GM23338 (cell line): ENCODE measurements at places on chromosomes 7 and 10.

- no peak overlapping the region for H3K27ac ChIP-seq
- no peaks in the 10 kb centered on the region for H3K36me3 ChIP-seq
- no peak overlapping the region for H3K4me3 ChIP-seq
Measured at GRCh38 chr7:49483142-49483541, 290.3 kb upstream of the VWC2 start.

GRCh38 chr10:124650263-124650662, 93.9 kb downstream of the FAM53B start:
- H3K27ac ChIP-seq: 0 out of 2 replicates have a peak overlapping the region, but pooled peaks have one; percentile 78
- DNase-seq: no peak
- H3K27me3 ChIP-seq: no peaks in the 10 kb centered on the region
- no peak overlapping the region for H3K4me3 ChIP-seq

DNA sequence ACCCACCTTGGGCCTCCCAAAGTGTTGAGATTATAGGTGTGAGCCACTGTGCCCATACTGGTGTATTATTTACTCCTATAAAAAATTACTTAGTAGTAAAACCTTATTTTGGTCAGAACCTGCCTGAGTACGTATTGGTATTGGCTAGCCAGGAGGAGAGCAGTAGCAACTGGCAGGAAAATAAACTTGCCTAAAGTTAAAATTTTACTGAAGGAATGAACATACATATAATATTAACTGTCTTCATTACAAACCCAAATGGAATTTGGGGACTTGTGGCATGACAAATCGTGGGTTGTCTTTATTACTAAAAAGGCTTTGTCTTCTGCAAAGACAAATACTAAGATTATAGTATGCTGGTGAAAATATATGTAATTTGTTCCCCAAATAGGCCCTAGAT, 8.4 kb downstream of the RAB18 start:
- no peaks in the 10 kb centered on the region for H3K4me1 ChIP-seq
- peaks cover 8% of the 10 kb centered on the region for H3K36me3 ChIP-seq
- H3K27ac ChIP-seq: no peak overlapping the region
- no peak overlapping the region for H3K4me3 ChIP-seq
- H3K27me3 ChIP-seq: no peaks in the 10 kb centered on the region
- no peak for DNase-seq

DNA sequence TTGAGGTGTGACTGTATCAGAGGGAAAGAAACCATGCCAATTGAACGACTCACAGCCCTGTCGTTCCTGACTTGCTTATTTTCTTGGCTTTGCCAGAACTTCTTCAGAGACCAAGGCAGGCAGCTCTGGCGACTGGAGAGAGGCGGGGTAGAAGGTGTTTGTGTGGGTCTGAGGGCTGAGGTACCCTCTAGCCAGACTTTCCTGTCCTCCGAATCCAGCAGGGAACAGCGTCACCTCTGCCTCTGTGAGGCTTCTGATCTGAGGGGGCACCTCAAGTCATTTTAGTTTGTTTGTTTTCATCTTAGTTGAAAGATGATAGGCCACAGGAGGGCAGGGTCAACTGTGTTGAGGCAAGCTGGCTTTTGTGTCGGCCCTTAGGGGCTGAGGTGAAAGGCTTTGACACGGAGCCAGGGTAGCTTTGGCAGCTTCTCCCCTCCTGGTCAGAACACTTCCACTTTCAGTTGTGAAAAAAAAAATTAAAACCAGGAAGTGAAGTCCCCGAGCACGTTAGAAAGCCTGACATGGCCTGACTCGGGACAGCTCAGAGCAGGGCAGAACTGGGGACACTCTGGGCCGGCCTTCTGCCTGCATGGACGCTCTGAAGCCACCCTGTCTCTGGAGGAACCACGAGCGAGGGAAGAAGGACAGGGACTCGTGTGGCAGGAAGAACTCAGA, 1.9 kb downstream of the ACSL5 start:
- H3K27ac ChIP-seq: no peak overlapping the region
- H3K4me3 ChIP-seq: no peak overlapping the region
- H3K27me3 ChIP-seq: no peaks in the 10 kb centered on the region
- H3K4me1 ChIP-seq: no peaks in the 10 kb centered on the region
- no peaks in the 10 kb centered on the region for H3K36me3 ChIP-seq
- no peak for DNase-seq

DNA sequence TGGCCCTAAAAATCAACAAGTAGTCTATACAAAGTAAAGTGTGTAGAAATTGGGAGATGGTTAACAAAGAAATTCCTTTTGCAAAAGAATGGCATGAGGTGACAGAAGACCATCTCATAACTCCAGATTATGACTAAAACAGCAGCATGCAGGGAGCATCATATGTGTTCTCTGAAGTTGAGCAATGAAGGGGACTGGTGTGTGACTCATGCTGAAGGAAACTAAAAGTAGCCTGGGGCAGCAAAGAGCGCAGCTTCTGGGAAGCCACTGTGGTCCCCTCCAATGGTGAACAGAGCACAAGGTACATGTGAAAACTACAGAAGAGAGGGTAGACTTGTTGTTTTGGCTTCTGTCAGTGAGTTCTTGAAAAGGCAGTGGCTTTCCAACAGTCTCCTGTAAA, 133.4 kb downstream of the MACC1 start:
- H3K36me3 ChIP-seq: peaks cover 2% of the 10 kb centered on the region; the same call in 1 of the 2 replicates
- peaks cover 67% of the 10 kb centered on the region for H3K4me1 ChIP-seq
- H3K27me3 ChIP-seq: no peaks in the 10 kb centered on the region

DNA sequence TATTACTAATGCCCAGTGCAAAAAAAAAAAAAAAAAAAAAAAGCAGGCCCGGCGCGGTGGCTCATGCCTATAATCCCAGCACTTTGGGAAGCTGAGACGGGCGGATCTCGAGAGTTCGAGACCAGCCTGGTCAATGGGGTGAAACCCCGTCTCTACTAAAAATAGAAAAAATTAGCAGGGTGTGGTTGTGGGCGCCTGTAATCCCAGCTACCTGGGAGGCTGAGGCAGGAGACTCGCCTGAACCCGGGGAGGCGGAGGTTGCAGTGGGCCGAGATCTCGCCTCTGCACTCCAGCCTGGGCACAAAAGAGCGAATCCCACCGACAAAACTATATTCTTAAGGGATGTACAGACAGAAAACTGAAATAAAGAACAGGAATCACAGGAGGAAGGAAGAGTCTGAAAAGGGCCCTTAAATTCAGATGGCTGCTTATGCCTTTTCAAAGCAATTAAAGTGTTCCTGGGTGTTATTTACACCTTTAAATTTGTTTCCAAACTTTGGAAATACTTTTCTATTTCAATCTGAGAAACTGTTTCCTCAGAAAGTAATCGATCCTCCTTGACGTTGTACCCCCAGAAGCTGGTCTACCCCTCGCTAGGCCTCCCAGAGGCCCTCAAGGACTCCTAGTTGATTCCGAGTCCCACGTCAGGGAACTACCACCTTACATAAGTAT, 2.0 kb upstream of the KMT2E start:
- no peaks in the 10 kb centered on the region for H3K36me3 ChIP-seq
- H3K4me3 ChIP-seq: peak overlapping the region; percentile 72
- peak overlapping the region; percentile 100 for H3K27ac ChIP-seq
- H3K27me3 ChIP-seq: no peaks in the 10 kb centered on the region
- DNase-seq: peak; percentile 15

DNA sequence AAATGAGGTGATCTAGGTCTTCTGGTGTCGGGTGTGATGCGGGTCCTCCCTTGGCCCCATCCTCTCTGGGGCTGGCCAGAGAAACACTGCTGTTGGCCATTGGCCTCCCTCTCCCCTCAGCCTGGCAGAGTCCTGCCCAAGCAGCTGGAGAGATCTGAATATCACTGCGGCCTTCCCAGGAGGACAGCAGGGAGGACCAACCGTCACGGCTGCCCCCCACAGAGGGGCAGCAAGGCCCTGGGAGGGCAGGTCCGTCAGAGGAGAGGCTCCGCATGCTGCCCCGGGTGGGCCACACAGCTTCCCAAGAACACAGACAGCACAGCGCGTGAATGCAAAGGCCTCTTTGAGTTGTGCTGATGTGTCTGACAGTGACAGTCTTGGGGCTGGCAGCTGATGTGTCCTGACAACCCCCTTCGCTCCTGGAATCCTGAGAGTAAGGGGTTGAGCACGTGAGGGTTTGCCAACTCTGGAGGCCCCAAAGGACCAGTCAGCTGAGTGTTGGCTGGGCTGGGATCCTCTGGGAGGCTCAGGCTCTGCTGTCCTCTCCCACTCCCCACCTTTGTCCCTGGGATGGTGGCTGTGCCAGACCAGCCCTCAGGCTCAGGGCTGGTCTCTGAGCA, 132.5 kb upstream of the UNC5B start:
- DNase-seq: no peak
- no peaks in the 10 kb centered on the region for H3K4me1 ChIP-seq
- no peak overlapping the region for H3K27ac ChIP-seq
- no peaks in the 10 kb centered on the region for H3K27me3 ChIP-seq
- no peak overlapping the region for H3K4me3 ChIP-seq

- H3K4me3 ChIP-seq: no peak overlapping the region
- peak overlapping the region; percentile 39; the same call in 1 of the 2 replicates for H3K27ac ChIP-seq
- DNase-seq: no peak
- H3K4me1 ChIP-seq: peaks cover 14% of the 10 kb centered on the region
Measured at GRCh38 chr7:2757904-2758672, 70.1 kb downstream of the AMZ1 start.

DNA sequence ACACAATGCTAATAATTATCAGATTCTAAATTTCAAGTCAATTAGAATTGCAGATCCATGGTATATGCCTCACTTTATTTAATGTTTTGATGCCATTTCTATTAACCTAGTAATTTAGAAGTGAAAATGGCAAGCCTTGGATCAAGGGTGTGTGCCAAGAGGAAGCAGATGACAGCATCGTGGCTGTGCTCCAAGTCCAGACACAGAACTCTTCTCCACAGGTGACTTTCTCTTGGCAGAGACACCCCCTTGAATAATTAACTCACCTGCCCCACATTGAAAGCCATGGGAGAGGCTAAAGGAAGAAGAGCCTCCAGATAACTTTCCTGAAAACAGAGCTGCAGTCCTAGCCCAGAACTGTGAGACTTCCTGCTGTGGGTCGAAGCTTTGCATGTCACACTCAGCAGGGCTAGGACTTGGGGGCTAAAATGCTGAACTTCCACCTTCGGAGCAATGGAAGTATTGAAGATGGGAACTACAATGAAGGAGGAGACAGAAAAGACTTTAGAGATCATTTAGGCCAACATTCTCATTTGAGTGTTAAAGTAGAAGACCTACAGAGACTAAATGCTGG, 996 bp upstream of the C10orf90 start:
- H3K27ac ChIP-seq: no peak overlapping the region
- H3K4me1 ChIP-seq: no peaks in the 10 kb centered on the region
- no peaks in the 10 kb centered on the region for H3K36me3 ChIP-seq
- H3K27me3 ChIP-seq: no peaks in the 10 kb centered on the region
- DNase-seq: no peak

- no peaks in the 10 kb centered on the region for H3K36me3 ChIP-seq
- H3K27me3 ChIP-seq: peaks cover 23% of the 10 kb centered on the region
- H3K4me3 ChIP-seq: no peak overlapping the region
- no peak for DNase-seq
- H3K27ac ChIP-seq: no peak overlapping the region
Measured at GRCh38 chr7:151256410-151257045, 8.0 kb upstream of the SMARCD3 start.
